ENCODE measurements at places on chromosomes 13 and 19.

GRCh38 chr13:109483284-109483683 lies 303.1 kb downstream of the IRS2 start:
- no peak for DNase-seq

DNA sequence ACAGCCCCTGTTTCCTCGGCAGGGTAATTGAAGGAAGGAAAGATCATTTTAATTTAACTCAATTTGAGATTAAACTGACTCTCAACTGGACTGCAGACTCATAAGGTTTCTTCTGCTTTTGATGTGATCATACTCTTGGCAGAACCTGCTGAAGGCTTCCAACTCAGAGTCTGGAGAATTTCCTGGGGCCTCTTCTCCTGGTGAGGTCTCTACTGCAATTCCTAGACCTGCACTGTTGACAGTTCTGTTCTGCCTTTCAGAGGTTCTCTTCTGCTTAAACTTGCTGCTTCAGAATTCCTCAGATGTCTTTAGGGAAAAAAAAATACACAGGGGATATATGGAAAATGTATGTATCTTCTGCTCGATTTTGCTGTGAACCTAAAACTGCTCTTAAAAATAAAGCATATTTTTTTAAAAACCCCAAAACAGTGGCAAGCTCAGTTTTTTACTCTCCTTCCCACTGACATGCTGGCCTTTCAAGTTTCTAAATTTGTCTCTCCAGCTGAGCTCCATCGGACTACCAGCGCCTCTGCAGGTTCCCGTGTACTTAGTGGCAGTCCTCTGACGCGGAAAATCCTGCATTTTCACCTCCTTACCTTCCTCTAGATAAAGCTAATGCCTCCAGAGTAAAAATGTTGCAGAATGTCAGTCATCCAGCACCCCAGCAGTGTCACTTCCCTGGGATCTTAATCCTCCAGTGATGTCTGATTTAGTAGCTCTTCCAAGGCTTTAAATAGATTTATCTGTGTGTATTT lies 733.5 kb upstream of the SGCG start:
- DNase-seq = no peak

DNA sequence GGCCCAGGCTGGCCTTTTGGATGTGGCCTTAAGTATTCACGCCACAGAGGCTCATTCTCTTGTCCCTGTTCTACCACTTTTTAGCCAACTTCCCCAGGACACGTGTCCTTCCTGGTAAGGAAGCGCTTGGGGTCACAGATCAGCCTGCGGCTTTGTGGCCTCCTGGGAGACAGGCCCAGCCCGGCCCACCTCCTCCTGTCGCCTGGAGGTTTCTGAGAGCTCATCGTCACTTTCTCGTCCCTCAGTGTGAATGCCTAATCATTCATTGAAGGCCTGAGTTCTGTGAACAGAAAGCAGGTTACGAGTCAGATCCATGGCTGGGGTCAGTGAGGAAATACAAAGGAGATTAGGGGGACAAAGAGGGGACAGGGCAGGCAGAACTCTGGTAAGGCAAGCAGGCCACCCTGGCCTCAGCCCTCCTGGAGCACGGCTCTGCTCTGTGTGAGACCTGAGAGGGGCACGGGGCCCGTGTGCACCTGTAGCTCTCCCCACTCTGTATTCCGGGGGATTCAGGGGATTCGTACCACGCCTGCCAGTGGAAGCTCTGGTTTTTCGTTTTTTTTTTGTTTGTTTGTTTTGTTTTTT lies 38.6 kb upstream of the TSHZ3 start:
- DNase-seq = no peak

GRCh38 chr19:33175156-33175782 lies 18.9 kb upstream of the LRP3 start:
- DNase-seq = no peak

DNA sequence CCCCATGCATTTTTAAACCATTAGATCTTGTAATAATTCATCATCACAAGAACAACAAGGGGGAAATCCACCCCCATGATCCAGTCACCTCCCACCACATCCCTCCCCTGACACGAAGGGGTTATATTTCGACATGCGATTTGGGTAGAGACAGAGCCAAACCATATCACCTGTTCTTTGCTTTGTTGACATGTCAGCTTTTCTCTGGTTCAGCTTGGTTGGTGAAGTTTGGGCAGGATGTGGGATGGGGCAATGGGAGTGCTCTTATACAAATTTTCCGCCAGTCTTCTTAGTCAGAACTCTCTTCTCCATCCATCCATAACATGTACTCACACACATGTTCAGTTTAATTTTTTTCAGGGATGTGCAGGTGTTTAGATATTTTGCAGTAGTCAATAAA lies 12.9 kb downstream of the TPP2 start:
- DNase-seq = no peak

GRCh38 chr19:53333066-53333462 lies 485 bp upstream of the ZNF845 start:
- no peak for DNase-seq

- DNase-seq = no peak
Measured at GRCh38 chr13:107277911-107278310, 710.0 kb upstream of the ARGLU1 start.

DNA sequence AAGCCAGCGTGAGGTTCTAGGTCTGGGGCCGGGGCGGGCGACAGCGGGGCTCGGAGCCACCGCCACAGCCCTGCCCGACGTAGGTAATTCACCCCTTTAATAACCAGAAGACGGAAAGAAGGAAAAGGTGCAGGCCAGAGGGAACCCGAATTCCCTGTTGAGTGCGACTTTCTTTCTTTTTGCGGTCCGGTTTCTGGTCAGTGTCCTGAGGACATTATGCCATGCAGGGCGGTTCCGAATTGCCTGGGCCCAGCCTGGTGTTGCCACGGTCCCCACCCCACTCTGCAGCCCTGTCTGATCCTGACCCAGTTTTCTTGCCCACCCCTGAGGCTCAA lies 18.4 kb upstream of the TFDP1 start:
- DNase-seq = no peak

- DNase-seq = no peak
Measured at GRCh38 chr19:15671237-15671821, 1.6 kb upstream of the CYP4F12 start.
